Left ventricle myocardium inferior (tissue), 1 donor: ENCODE measurements at places on chromosomes 4 and X. TPM values are rescaled to one million over a fixed set of nuclear protein-coding genes. Genes with fewer than 3 reads are reported as not detected.

IRAK1 gene
- 40.6 TPM for total RNA-seq

DNA sequence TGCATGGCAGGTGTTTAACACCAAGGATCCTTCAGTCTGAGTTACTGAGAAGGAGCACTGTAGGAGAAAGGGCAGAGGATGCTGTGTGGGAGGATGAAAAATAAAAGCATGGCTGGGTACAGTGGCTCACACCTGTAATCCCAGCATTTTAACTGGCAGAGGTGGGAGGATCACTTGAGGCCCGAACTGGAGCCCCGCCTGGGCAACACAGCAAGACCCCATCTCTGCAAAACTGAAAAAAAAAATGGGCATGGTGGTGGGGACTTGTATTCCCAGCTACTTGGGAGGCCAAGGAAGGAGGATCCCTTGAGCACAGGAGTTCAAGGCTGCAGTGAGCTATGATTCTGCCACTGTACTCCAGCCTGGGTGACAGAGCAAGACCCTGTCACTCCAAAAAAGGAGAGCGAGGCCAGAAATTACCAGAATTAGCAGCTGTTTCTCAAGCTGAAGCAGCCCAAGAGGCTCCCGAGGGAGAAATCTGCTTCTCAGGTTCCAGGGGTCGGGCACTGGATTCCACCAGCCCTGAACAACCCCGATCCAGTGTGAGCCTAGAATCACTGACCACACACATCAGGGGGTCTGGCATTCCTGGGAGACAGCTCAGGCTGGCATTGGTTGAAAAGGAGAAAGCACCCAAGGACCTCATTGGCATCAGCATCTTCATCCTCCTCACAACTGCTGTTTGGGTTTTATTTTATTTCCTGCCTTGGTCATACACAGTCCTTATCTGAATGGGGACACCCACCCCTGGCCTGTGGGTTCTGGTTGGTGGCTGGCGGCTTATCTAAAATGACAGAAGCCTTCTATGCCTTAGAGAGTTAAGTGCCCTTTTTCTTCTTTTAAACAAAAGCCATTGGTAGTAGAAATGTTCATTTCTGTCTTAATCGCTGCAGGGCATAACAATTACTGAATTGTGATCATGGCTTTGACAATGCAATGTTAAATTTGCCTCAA is 66.3 kb upstream of the TRIM2 start:
- peaks cover under 1% of the 10 kb centered on the region for H3K4me1 ChIP-seq
- H3K36me3 ChIP-seq = no peaks in the 10 kb centered on the region
- H3K27me3 ChIP-seq = peaks cover 5% of the 10 kb centered on the region
- H3K27ac ChIP-seq = no peak overlapping the region

GRCh38 chr4:7190691-7191545 is 1.4 kb upstream of the SORCS2 start:
- H3K4me1 ChIP-seq = peaks cover 20% of the 10 kb centered on the region
- peaks cover 90% of the 10 kb centered on the region for H3K27me3 ChIP-seq
- H3K27ac ChIP-seq = no peak overlapping the region
- no peak overlapping the region for H3K4me3 ChIP-seq
- DNase-seq = no peak

DNA sequence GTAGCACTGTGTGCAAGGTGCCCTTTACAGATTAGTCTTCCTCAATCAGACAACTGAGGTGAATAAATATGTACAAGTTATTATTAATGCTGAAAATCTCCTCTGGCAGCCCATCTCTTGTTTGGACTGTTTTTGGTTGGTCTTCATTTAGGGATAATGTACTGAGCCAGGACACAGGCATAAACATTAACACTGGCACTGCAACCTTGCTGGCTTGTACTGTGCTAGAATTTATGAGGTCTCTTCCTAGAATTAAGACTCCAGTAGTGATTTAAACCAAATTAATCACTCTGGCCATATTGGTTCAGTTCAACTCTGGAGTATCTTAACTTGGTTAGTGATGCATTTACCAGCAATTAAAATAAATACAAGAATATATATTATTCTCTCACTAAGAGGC is 244.7 kb upstream of the GK2 start:
- no peaks in the 10 kb centered on the region for H3K36me3 ChIP-seq
- no peaks in the 10 kb centered on the region for H3K27me3 ChIP-seq
- no peak overlapping the region for H3K27ac ChIP-seq
- H3K4me1 ChIP-seq = peaks cover 4% of the 10 kb centered on the region

BST1 gene
- total RNA-seq = 2.7 TPM

TLL1 gene
- 1.0 TPM for total RNA-seq

GRCh38 chr4:147761218-147761883 is 29.5 kb downstream of the ARHGAP10 start:
- H3K4me3 ChIP-seq = no peak overlapping the region
- peaks cover 48% of the 10 kb centered on the region for H3K4me1 ChIP-seq
- no peaks in the 10 kb centered on the region for H3K36me3 ChIP-seq
- DNase-seq = no peak

- no peak overlapping the region for H3K4me3 ChIP-seq
- peaks cover 6% of the 10 kb centered on the region for H3K4me1 ChIP-seq
- peaks cover 75% of the 10 kb centered on the region for H3K27me3 ChIP-seq
- DNase-seq = no peak
- no peak overlapping the region for H3K27ac ChIP-seq
These were observed 188.7 kb downstream of the STIM2 start for GRCh38 chr4:27049239-27049829.
